Effector memory CD4-positive, alpha-beta T cell (primary cell): ENCODE measurements at places on chromosomes 5 and 9.

DNA sequence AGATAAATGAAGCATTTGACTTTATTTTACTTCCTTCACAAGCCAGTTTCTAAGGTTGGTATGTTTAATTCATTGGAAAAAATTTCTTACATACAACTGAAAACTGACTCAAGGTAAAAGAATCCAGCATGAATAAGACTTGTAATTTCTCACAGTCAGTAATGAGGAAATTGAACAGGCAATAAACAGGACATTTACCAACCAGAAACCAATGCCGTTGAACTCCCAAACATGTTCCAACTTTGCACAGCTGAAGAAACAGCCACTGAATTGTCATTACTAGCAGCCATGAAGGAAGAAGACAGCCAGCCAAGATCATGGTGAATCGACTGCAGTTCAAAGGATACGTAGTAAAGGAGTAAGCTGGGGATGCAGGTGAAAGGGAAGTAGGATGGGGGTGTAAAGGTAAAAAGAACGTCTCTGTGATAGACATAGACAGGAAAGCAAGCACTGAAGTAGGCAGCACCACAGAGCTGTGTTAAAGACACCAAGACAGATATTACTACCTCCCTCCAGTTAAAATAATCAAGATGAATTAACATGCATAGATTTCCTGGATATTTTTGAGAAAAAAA lies 21.3 kb upstream of the SLC12A2 start:
- no peak for DNase-seq
- no peak overlapping the region for H3K4me3 ChIP-seq
- H3K4me1 ChIP-seq, result no peaks in the 10 kb centered on the region
- H3K27ac ChIP-seq, result no peak overlapping the region
- peaks cover 4% of the 10 kb centered on the region for H3K36me3 ChIP-seq

DNA sequence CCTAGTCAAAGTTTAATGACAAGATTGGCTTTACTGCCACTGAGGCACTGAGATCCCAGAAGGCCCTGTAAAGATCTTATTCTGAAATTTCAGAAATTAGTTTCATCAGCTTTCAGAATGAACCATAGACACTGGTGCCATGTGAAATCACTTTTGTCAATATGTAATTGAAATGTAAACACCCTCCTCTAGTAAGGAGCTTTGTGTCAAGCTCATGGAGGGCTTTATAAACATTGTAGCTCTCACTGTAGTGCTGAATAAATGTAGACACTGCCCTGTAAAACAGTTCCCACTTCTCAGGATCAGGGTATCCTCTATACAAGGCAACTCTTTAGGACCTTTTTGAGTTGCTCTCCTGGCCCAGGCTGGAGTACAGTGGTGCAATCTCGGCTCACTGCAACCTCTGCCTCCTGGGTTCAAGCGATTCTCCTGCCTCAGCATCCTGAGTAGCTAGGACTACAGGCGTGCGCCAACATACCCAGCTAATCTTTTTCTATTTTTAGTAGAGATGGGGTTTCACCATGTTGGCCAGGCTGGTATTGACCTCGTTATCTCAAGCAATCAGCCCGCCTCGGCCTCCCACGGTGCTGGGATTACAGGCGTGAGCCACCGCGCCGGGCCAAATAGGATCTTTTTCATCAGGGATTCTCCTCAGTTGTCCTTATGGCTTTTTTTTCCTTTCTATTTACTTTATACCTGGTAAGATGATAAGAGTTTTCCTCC lies 1823.9 kb upstream of the CDH9 start:
- H3K27me3 ChIP-seq, result no peaks in the 10 kb centered on the region
- no peak overlapping the region for H3K27ac ChIP-seq
- DNase-seq, result no peak
- H3K4me1 ChIP-seq, result no peaks in the 10 kb centered on the region
- H3K36me3 ChIP-seq, result no peaks in the 10 kb centered on the region
- H3K4me3 ChIP-seq, result no peak overlapping the region

- peaks cover 27% of the 10 kb centered on the region for H3K4me1 ChIP-seq
Measured at GRCh38 chr5:154202379-154203260, 12.1 kb downstream of the GALNT10 start.

DNA sequence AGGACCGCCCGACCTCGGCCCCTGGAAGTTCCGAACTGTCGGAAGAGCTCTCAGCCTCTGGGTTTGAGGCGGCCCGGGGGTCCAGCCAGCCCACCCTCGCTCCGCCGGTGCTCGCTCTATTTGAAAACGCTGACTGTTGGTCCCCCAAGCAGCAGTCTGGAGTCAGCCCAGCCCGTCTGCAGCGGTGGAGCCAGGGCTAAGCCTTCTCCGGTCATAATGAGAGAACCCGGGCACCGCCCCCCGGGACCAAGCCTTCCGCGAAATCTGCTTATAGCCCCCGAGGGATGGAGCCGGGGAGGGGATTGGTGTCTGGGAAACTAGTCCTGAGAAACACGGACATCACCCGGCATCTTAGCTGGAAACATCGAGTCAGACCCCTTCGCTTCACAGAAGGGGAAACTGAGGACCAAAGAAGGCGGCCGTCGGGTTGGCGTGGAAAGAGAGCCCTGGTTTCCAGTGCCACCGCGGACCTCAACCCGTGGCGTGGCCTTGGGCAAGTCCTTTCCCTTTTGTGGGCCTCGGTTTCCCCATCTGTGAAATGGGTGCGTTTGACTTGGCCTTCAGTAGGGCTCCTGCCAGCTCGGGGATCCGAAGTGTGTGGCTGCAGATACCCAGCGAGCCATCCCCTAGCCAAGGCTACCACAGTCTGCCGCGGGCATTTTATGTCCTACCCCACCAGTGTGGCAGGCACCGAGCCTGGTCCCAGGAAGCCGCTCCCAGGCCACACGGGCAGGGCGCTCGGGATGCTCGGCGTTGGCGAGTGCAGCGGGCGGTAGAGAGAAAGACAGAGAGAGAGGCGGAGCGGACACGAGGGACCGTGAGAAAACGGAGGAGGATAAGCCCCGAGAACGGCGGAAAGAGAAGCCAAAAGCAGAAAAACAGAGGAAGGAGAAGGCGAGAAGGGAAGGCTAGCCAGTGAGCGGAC lies 857 bp downstream of the ADAM19 start:
- peak overlapping the region; percentile 94 for H3K4me3 ChIP-seq
- no peaks in the 10 kb centered on the region for H3K27me3 ChIP-seq
- H3K27ac ChIP-seq, result peak overlapping the region; percentile 75
- DNase-seq, result peak; percentile 13

DNA sequence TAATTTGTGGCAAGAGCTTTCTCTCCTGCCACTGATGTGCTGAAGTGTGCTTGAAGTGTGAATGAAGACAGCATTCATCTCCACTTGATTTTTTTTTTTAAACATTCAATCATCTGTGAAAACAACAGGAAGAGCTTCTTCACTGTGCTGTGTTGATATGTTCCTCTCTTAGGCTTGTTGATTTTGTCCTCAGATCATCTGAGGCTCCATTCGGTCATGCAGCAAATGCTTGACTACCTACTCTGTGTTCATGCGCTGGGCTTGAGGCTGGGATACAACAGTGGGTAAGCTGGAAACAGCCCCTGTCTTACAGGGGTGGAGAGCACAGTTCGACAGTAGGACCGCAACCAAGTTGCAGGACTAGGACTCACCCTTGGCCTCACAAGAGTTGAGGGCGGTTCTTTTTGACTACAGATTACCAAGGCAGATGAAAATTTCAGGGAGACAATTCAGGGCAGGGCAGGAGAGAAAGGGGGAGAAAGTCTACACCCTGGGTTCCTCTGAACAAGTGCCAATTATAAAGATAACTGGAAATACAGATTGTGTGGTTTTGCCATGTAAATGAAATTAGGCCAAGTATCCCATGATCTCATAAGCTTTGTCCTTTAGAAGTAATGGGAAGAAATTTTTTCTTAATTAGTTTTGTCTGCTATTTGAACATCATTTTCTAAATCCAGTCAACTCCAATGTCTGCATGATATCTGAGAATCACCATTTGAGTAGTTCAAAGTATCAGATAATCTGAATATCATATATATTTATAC lies 31.0 kb upstream of the F2R start:
- DNase-seq, result no peak
- H3K4me3 ChIP-seq, result no peak overlapping the region
- H3K4me1 ChIP-seq, result no peaks in the 10 kb centered on the region
- H3K27ac ChIP-seq, result no peak overlapping the region
- H3K36me3 ChIP-seq, result peaks cover 39% of the 10 kb centered on the region

DNA sequence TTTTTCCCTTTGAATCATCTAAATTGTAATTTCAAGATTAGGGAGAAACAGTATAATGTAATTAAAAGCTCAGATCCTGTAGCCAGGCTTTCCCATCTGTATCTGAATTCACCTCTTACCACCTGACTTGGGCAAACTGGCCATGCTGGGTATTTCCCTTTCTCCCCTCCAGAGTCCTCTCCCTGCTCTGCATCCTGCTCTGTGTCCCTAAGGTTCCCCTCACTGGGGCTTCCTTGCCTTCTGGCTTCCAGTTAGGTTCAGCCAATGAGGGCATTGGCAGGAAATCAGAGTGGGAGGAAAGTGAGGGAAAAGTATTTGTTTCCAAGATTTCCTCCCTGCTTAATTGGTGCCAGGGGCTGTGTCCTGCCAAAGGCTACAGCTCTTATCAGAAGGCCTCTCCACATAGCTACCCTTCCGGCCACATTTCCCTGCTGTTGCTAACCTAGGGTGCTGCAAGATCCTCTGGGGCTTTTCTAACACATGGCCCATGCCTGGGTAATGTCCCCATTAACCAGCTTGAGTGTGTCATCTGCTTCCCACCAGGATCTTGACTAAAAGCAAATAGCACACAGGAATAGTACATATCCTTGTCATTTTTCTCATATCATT lies 51.0 kb upstream of the MPDZ start:
- no peaks in the 10 kb centered on the region for H3K36me3 ChIP-seq
- no peak overlapping the region for H3K27ac ChIP-seq
- no peak overlapping the region for H3K4me3 ChIP-seq
- no peaks in the 10 kb centered on the region for H3K4me1 ChIP-seq
- H3K27me3 ChIP-seq, result no peaks in the 10 kb centered on the region
- DNase-seq, result no peak

GRCh38 chr9:2727966-2728613 lies 10.8 kb downstream of the KCNV2 start:
- H3K4me3 ChIP-seq, result no peak overlapping the region
- no peaks in the 10 kb centered on the region for H3K36me3 ChIP-seq

DNA sequence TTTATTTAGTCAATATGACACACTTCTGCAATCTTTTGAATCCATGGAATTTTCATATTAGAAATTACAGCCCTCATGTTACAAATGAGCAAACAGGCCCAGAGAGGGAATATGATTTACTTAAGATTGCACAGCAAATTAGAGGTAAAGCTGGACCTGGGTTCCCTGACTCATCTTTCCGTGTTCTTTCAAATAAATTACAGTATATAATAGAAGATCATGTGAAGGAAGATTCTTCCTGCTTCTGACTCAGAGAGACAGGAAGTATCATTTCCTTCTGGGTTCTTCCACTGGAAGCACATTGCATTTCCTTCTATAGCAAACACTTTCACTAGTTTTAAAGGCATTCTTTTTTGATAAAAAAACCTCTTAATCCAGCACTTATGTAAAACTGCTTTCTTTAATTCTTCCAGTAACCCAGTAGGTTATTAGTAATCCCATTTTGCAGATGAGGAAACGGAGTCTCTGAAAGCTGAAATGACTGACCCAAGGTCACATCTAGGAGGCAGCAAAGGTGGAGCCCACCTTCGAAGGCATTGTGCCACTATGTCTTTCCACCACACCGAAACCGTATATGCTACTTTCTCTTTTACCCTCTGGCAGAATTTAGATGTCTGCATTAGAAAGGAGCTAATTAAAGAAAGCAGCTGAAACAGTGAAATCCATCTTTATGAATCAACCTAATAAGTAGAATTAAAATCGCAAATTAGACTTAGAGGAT lies 566.7 kb upstream of the KLF4 start:
- H3K4me1 ChIP-seq, result no peaks in the 10 kb centered on the region
- no peak overlapping the region for H3K4me3 ChIP-seq
- H3K27ac ChIP-seq, result no peak overlapping the region
- DNase-seq, result no peak

- no peak overlapping the region for H3K4me3 ChIP-seq
- DNase-seq, result no peak
Measured at GRCh38 chr5:61215996-61216395, 53.7 kb upstream of the SMIM15 start.

DNA sequence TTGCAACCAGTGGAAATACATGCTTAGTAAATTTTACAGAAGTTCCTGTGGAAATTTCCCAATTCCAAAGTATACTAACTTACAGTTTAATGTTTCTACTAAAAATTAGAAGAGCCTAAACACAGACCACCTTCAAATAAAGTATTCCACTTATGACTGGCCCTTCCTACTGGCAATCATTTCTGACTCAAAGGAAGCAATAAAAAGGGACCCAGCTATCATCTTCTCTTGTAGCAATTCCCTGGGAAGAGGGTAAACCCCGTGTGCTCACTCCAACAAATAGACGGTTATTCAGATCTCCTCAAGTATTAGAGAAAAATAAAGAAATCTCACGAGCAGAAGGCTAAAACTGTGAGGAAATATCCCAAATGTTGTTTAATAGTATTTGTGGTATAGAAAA lies 43.3 kb downstream of the GOLPH3 start:
- H3K27ac ChIP-seq, result no peak overlapping the region
- no peaks in the 10 kb centered on the region for H3K27me3 ChIP-seq
- DNase-seq, result no peak
- H3K36me3 ChIP-seq, result peaks cover 21% of the 10 kb centered on the region

DNA sequence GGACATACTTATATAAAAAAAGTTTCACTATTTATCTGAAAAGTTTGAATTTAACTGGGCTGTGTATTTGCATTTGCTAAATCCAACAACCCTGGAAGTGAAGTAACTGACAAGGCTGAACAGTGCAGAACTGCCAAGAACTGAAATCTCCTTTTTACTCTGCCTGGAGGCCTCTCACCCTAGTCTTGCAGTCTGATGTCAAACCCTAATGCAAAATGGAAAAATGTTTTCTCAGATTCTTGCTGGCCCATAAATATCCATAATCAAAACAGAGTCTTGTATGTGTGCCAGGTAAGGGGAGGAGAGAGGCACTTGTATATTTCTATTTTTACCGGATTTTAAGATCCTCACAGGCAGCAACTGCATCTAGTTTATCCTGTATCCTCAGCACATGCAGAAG lies 432.7 kb upstream of the KLF4 start:
- no peak overlapping the region for H3K27ac ChIP-seq
- H3K27me3 ChIP-seq, result no peaks in the 10 kb centered on the region
- DNase-seq, result no peak
- no peak overlapping the region for H3K4me3 ChIP-seq

DNA sequence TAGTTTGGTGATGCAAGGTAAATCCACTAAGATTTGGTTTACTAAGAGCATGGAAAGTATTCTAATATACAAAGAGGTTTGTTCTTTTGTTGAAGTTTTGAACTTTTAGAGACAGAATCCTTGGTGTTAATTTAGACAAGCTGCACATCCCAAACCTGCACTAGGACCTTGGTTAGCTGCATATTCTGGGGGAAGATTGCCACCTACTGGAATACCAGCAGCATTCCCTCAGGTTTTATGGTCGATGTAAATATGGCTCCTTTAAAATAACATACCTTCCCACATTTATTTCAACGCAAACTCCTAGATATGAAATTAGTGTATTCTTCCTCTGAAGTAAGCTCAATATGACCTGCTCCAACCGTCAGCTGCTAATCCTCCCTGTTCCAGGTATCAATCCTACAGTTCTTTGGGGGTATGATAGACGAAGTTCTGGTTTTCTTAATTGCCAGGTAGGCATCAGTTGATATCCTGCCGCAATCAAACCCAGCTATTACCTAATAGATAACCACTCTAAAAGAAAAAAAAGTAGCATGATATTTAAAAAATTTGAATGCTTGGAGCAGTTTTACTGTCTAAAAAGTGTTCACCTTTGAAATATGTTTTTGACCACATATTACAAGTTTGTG lies 624.1 kb downstream of the ISL1 start:
- no peaks in the 10 kb centered on the region for H3K27me3 ChIP-seq
- H3K36me3 ChIP-seq, result no peaks in the 10 kb centered on the region
- no peak for DNase-seq
- no peak overlapping the region for H3K27ac ChIP-seq
- no peak overlapping the region for H3K4me3 ChIP-seq
